ENCODE measurements at places on chromosomes 5 and 9.
A peak's percentile ranks its signal among the peaks of the same experiment; 100 is the strongest.

- no peak for DNase-seq
Observed at GRCh38 chr5:81428446-81428845, 34.5 kb upstream of the ACOT12 start.

- peak; percentile 86 for DNase-seq
Observed at GRCh38 chr9:129624168-129624759, 1.7 kb upstream of the NTMT1 start.

DNA sequence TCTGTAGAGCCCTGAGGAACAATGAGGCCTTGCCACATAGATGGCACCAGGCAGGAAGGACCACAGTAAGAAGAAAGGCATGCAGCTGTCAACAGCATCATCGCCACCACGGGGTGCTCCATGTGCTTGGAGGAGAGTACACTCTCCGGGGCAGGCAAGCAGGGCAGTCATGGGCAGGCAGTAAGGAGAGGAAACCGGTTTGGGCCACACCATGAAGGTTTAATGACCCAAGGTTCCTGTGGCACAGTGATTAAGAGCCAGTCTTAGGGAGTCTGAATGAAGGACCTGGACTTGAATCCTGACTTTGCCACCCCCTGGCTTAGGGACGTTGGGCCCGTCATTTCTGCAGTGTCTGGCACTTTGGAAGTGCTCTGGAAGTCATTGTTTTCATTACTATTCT lies 80.6 kb upstream of the ZBTB43 start:
- peak; percentile 49 for DNase-seq

DNA sequence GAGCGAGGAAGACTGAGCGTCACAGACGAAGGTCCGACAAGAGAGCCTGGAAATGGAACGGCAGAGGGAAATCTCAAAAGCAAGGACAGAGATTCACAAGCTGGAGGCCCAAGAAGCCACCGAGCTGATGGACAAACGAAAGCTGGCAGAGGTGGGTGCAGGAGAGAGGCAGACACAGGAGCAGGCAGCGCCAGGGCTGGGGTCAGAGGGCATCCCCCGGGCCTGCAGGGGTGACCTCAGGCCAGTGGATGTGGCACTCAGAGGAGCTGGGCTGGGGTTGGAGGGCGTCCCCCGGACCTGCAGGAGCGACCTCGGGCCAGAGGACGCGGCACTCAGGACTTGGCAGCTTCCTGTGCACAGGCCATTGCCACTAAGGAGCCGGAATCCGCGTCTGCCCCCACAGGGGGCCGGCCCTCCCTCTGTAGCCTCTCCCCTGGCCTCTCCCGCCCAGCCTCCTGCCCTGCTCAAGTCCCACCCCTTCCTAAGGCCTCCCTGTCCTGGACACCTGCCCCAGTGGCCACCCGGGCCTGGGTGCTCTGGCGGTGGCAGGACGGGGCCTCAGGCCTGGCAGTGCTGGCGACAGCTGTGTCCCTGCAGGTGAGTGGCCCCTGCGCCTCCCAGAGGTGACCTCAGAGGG lies 40.4 kb downstream of the EXD3 start:
- no peak for DNase-seq

- no peak for DNase-seq
Observed at GRCh38 chr5:14250748-14251701, 107.9 kb downstream of the TRIO start.

- DNase-seq, result no peak
Observed at GRCh38 chr5:6261256-6261655, 117.1 kb downstream of the MED10 start.

GRCh38 chr5:80156156-80156555 lies 99.7 kb downstream of the SERINC5 start:
- no peak for DNase-seq

- DNase-seq, result no peak
Observed at GRCh38 chr5:53820802-53821171, 260.3 kb downstream of the NDUFS4 start.

- no peak for DNase-seq
Observed at GRCh38 chr9:137674976-137675320, 56.1 kb downstream of the EHMT1 start.

GRCh38 chr9:77017505-77017894 lies 2.0 kb upstream of the FOXB2 start:
- DNase-seq, result no peak

DNA sequence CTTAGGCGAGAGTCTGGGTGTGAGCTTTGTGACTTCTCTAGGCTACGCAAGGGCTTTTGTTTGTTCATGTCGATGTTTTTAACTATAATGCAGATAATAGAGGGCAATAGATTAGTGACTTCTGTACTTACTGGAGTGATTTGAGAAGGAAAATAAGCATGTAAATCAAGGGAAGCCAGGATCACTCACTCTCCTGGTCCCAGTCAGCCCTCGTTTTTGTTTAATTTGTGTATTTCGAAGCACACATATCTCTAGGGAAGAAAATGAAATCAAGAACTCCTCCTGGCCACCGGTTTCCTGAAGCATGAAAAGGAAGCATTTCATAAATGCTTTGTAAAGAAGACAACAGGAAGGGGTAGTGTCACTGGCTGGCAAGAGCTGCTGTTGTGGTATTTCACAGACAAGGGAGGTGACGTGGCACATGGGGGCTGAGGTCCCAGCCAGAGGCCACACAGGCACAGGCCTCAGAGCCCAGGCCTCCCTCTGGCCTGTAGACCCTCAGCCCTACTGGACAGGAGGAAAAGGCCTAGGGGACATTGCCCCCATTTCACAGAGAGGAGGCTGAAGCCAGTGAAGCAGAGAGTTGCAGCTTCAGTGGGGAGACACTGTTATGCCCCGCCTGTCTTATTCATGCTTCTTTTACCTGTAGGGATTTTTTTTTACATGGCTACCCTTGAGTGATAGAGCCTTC lies 34.1 kb downstream of the IRF1 start:
- peak; percentile 78 for DNase-seq

DNA sequence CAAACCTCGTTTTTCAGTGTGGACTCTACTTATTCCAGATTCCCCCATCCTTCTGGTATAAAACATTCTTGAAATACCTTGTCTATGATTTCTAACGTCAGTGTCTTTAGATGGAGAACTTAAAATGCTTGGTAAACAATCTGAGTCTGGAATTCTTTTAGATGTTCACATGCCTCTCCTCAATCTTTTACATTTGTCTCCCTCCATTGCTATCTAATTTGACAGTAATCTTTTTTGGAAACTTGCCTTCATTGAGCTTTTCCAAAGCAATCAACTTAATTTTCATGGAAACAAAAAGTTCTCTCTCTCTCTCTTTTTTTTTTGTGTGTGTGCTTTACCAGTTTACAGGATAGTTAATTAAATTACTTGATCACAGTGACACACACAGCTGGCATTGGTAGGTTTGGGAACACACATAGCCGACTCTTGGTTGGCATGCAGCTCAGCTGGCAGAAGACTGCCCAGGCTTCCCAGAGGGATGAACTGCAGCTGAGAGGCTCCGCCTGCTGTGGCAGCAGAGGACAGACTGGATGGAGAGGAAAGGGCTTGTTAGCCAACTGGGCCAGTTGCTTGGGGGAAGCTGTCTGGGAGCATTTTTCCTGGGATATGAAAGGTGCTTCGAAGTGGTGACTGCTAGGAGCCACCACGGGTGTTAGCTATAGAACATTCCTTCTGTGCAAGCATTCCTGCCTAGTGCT lies 271.3 kb downstream of the ZSWIM6 start:
- DNase-seq, result no peak

GRCh38 chr5:26807231-26808199 lies 230.9 kb downstream of the CDH9 start:
- no peak for DNase-seq

DNA sequence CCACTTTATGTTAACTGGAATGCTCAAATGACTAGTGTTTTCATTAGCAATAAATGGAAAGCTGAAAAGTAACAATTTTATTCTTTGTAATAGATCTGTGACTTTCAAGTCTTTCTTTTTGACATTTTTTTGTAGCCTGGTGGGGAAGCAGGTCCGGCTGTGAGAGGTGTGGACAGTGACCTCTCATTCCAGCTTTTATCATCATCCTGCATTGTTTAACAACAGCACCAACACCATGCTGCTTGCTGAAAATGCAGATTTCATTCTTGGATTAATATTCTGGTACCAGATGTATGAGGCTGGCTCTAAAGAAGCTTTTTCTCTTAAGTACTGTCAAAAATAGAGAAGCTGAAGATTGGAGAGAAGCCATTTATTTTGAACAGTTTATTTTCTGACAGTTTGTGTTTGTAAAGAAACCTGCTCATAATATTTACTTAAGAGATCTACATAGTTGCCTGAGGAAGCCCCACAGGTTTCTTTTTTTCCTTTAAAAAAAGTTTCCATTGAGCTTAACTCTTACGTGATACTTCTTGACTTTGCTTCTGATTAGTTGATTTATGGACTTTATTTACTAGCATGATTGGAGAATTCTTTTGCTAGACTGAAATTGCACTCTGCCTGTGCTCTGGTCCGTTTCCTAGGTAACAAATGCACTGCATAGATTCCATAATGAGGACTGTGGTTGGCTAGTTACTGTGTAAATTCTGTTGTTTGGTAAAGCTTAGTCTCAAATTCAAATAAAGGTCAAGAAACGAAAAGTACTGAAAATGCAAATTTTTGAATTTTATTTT lies 3.4 kb downstream of the KIAA1958 start:
- DNase-seq, result no peak

DNA sequence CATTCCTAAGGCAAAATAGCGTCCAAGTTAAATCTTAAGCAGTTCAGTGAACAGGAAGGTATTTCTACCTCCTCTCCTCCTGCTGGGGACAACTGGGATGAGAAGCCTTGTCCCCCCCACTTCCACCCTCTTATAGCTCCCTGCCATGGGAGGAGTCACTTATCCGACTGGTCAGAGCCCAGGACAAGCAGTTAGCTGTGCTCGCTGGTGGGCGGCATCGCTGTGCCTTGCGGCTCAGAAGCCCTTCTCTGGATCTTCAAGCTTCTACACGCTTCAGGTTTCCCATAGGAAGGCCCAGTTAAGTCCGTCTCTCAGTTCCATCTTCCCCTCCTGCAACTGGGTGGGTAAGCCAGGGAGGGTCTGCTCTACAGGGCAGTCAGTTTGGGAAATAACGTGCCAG lies 77.2 kb downstream of the PAX5 start:
- DNase-seq, result no peak

- no peak for DNase-seq
Observed at GRCh38 chr5:123093601-123094236, 4.7 kb downstream of the PRDM6 start.

DNA sequence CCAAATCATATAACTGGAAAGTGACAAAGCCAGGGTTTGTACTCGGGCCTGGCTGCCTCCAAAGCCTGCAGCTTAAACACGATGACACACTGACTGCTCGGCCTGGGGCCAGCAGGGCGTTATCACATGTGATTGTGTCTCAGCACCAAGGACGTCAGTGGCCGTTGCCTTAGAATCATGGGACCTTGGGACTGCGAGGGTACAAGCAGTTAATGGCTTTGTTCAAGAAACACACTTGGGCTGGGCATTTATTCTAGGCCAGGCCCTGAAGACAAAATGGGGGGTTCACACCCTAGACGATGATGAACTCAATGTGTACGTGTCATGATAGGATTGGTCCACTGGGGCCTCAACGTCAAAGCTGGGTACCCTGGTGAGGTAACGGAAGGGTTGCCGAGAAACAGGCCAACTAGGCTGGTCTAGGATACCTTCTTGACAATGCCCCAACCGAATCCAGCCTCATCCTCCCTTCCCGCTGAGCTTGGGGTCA lies 13.0 kb downstream of the SH3PXD2B start:
- DNase-seq, result no peak

- no peak for DNase-seq
Observed at GRCh38 chr9:78707080-78707479, 410.2 kb downstream of the PSAT1 start.

GRCh38 chr9:87869082-87869481 lies 13.6 kb upstream of the SPATA31E1 start:
- DNase-seq, result no peak

GRCh38 chr9:86175223-86175622 lies 75.9 kb upstream of the GOLM1 start:
- DNase-seq, result no peak

GRCh38 chr9:87529671-87530070 lies 32.0 kb downstream of the DAPK1 start:
- no peak for DNase-seq

DNA sequence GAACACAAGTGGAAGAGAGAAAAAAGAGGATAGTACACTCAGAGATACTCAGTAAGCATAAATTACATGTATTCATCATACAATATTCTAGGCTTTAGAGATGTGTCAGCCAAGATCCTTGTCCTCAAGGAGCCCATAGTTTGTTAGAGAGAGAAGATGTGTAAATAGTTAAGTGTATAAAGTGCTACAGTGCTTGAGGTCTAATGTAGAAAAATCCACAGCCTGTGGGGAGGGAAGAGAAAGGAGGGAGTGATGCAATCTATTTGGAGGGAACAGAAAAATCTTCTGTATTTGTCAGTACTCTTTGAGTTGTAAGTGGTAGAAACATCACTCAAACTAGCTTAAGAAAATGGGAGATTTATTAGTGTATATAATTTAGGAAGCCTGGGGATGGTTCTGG lies 81.9 kb downstream of the PALM2AKAP2 start:
- no peak for DNase-seq

DNA sequence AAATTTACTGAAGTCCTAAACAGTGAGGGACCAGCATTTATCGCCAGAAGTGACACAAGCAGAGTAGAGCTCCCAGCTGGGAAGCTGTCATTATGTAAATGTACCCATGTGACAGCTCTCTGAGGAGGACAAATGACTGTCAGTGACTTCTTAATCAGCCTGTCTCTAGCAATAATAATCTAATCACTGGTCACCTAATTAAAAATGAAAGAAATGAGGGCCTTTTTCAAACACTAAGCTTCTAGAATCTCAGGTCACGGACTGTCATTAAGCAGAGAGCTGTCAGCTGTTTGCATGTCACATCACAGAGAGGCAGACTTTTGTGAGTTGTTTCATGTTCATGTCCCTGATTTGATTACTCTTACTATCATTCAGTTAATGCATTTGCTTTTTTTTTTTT lies 77.9 kb upstream of the FBXL17 start:
- DNase-seq, result no peak

DNA sequence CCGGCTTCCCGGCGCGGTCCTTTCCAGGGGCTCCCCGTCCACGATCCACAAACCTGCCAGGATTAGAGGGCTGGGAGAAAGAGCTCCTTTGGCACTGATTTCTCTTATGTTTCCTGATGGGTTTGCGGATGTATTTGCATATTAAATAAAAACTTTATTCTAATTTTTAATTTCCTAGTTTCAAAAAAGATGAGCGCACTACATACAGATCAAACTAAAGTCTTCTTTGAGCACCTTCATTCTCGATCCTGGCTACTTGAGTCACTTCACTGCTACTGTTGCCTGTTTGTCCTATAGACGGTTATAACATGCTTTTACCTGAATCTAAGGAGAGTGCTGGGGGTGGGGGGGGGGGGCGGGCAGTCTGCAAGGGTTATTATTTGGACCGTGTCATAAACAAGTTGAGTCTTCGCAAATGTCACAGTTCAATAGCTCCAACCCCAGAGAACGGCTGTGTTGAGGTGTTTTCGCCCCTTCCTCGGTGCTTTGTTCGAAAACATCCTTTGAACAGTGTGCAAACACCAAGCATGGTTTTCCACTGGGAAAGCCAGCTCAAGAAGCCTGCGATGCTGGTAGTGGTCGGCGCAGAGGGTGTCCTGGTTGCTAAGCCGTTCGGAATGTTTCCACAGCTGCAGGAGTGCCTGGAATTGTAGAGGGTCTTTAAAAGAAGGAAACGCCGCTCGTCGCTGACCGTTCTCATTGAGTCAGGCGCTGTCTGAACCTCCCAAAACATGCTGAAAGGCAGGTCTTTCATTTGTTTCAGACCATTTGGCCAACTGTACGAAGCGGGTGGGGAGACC lies 1.1 kb upstream of the STK10 start:
- no peak for DNase-seq
